Right ventricle myocardium inferior (tissue), 1 donor: ENCODE measurements at places on chromosomes 5 and 9. TPM values are rescaled to one million over a fixed set of nuclear protein-coding genes. Genes with fewer than 3 reads are reported as not detected.

DNA sequence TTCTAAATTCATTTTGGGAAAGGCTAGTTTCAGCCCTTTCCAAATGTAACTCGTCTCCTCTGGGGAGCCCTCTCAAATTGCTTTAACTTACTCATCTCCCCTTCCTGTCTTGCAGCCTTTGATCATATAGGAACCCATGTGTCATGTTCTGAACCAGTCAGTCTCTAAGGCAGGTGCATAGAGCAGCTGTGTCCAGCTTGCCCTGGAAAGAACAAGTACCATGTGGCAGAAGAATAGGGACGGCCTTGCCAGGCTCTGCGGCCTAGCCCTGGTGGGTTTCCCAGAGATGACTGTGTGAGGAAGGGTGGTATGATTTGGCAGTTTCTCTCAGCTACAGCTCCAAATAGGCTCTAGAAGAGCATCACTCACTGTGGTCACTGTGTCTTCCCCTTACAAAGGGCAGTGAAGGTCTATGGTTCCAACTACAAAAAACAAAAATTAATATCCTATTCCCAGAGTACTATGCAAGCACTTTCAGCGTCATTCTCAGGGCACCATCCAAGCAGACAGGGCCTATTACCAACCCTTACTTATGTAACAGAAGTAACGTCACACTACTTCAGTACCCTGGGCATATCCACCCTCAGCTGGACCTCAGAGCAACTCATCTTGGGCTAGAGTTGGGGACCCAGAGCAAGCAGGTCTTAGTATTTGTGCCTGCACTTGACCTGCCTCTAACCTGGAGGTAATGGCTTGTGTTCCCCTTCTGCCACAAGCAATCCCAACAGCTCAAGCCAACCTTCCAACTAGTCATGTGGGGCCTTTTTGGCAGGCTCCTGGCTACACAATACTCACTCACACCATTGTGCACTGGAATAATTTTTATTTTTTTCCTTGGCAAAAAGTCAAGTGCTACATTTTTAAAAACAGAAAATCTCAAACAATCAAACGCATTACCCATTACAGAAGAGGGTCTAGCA lies 37.2 kb upstream of the UBAP2 start:
- DNase-seq, result no peak

Gene AMBP
- total RNA-seq, result not detected

Gene LURAP1L
- 1.9 TPM for total RNA-seq

GRCh38 chr5:74630453-74631066 lies 10.0 kb downstream of the ENC1 start:
- DNase-seq, result no peak

GRCh38 chr5:30930736-30931135 lies 262.8 kb upstream of the CDH6 start:
- DNase-seq, result no peak
